ENCODE measurements at places on chromosomes 3 and 15. TPM values are rescaled to one million over a fixed set of nuclear protein-coding genes. Genes with fewer than 3 reads are reported as not detected.

- DNase-seq: peak; percentile 27
These were observed 19.1 kb downstream of the RNF13 start for GRCh38 chr3:149832086-149832485.

DNA sequence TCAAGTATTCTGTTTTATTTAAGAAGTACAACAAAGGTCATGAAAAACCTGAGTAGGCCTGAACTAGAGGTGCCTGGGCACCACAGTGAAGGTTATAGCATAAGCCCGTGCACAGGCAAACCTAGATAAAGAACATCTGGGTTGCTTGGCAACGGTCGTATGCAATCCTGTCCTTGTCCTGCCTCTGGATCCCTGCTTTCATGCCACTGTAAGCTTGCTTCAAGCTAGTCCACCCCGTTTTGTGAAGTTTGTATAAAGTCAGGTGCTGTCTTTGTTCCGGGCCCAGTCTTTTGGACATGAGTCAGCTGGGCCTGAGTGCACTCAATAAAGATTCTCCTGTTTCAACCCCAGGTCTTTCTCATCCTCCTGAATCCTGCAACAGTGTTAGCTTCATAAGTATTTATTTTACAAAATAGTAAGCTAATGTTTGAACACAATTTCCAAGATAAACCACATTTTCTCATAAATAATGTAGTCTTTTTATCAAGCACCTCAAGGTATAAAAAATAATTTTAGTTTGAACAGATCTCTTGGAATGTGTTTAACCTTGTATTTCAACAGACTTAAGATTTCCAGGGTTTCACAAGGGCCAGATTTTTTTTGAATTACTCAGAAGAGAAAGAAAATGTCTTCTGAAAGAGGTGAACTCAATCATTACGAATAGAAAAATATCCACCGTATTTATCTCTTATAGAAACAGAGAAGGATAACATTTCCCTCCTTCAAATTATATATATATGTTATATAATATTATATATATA is 14.3 kb upstream of the SLC9C1 start:
- peak; percentile 43 for DNase-seq

- no peak for DNase-seq
These were observed 66.3 kb downstream of the TPRG1 start for GRCh38 chr3:189238071-189238470.

Gene SNX33
- total RNA-seq: 10.6 TPM

DNA sequence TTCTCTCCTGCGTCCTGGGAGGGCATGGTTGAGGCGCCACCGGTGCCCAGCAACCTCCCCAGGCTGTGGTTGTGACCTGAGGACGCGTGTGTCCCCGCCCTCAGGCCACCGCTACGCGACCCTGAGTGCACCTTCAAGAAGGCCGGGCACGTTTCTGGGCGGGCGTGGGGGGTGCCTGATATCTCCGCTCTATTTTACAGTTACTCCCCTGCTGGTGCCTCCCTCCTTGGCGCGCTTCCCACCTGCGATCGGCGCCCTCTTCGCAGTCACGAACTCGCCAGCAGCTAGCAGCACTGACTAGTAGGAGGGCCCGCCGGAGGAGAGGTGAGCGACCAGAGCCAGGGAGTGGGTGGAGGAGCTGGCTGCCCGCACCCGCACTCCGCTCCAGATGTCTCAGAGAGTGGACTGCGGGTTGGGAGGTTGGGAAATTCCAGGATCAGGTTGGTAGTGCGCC is 43.2 kb upstream of the POLG start:
- DNase-seq: no peak

- no peak for DNase-seq
These were observed 37.7 kb upstream of the SLC4A7 start for GRCh38 chr3:27521872-27522265.

- no peak for DNase-seq
These were observed 15.0 kb downstream of the ACAA1 start for GRCh38 chr3:38121832-38122461.

DNA sequence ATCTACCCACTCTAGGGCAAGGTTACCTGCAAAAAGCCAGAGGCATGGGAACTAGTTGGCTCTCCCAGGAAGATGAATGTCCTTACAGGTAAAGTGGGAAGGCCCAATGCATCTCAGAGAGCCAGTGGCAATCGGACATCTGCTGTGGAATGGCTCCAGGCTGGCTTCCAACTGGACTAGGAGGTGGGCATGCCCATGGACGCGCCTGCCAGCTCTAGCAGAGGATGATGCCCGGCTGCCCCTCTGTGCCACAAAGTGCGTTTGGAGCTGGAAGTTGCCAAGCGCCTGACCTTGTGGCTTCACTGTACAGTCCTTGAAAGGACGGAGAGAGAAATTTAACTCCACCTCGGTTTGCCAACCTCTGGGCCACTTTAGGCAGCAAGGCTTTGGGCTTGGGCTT is 84.4 kb downstream of the NR2F2 start:
- no peak for DNase-seq
